Upper lobe of right lung (tissue), 1 donor: ENCODE measurements at places on chromosomes 5 and 9. TPM values are rescaled to one million over a fixed set of nuclear protein-coding genes. Genes with fewer than 3 reads are reported as not detected.
A peak's percentile ranks its signal among the peaks of the same experiment; 100 is the strongest.

DNA sequence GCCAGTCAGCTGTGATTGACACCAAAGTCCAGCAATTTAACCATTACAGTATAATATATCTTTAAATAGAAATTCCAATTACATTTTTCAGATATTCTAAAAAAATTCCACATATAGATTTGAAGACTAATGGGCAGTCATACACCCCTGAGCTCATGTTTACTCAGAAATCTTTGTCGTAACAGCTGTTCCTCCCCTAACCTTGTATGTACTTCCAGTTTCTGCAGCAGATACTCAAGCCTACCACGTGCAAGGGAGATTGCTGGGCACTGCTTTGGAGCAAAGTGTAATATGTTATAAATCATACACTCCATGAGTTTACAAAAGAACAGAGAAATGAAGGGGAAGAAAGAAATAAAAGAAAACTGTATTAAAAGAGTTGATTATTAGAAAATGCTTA lies 241.2 kb downstream of the TRIM32 start:
- H3K4me1 ChIP-seq = no peaks in the 10 kb centered on the region
- no peaks in the 10 kb centered on the region for H3K36me3 ChIP-seq
- DNase-seq = no peak
- no peak overlapping the region for H3K27ac ChIP-seq

GRCh38 chr9:78006734-78007133 lies 24.9 kb downstream of the GNAQ start:
- no peaks in the 10 kb centered on the region for H3K27me3 ChIP-seq
- no peak overlapping the region for H3K4me3 ChIP-seq
- no peaks in the 10 kb centered on the region for H3K36me3 ChIP-seq
- H3K27ac ChIP-seq = no peak overlapping the region
- DNase-seq = no peak

GRCh38 chr5:74971947-74972460 lies 80.4 kb downstream of the GCNT4 start:
- H3K4me3 ChIP-seq = no peak overlapping the region
- DNase-seq = no peak
- no peaks in the 10 kb centered on the region for H3K4me1 ChIP-seq

GRCh38 chr5:105150323-105150722 lies 1587.7 kb upstream of the NUDT12 start:
- no peak overlapping the region for H3K27ac ChIP-seq
- no peak for DNase-seq
- no peaks in the 10 kb centered on the region for H3K36me3 ChIP-seq
- no peak overlapping the region for H3K4me3 ChIP-seq
- H3K4me1 ChIP-seq = no peaks in the 10 kb centered on the region

- H3K27ac ChIP-seq = no peak overlapping the region
- no peaks in the 10 kb centered on the region for H3K36me3 ChIP-seq
- H3K27me3 ChIP-seq = peaks cover 13% of the 10 kb centered on the region
- no peak overlapping the region for H3K4me3 ChIP-seq
- H3K4me1 ChIP-seq = no peaks in the 10 kb centered on the region
Measured at GRCh38 chr9:123365287-123365880, 9.4 kb downstream of the CRB2 start.

DNA sequence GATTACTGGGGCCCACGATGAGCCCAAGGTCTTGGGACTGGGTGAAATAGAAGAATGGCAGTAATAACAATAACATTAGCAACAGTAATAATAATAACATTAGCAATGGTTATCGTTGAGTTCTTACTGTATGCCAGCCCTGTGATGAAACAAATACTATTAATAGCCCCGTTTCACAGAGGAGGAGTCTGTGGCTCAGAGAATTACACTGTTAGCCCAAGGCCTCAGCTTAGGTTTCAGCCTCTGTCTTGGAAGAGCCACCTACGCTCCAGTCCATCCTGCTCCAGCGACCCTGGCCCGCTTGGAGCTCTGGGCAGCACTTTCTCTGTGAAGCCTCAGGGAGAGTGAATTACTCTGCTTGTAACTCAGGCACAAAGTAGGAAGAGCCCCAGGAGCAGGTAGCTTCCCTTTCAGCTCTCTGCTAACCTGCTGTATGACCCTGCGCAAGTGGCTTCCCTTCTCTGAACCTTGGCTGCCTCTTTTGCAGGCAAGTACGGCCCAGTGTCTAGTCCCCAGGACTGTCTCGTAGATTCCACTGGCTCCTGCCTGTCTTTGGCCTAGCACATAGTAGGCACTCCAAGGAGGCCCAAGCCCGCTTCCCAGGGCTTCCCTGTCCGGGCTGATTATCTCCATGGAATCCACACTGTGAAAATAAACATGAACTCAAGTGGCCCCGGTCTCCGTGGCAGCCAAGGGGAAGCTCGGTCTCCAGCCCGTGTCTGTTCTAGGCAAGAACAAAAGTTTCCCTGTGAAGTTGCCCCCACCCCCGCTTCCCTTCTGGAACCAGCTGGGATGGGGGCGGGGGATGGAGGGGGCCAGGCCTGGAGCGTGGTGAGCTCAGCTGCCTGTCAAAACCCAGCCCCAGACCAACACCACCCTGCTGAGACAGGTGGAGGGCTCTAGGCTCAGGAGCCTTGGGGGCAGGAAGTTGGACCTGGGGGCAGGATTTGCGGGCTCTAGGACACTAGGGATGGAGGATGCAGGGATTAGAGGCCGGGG lies 26.2 kb upstream of the LMX1B start:
- H3K4me3 ChIP-seq = no peak overlapping the region
- H3K27ac ChIP-seq = no peak overlapping the region
- no peaks in the 10 kb centered on the region for H3K4me1 ChIP-seq
- no peaks in the 10 kb centered on the region for H3K36me3 ChIP-seq

DNA sequence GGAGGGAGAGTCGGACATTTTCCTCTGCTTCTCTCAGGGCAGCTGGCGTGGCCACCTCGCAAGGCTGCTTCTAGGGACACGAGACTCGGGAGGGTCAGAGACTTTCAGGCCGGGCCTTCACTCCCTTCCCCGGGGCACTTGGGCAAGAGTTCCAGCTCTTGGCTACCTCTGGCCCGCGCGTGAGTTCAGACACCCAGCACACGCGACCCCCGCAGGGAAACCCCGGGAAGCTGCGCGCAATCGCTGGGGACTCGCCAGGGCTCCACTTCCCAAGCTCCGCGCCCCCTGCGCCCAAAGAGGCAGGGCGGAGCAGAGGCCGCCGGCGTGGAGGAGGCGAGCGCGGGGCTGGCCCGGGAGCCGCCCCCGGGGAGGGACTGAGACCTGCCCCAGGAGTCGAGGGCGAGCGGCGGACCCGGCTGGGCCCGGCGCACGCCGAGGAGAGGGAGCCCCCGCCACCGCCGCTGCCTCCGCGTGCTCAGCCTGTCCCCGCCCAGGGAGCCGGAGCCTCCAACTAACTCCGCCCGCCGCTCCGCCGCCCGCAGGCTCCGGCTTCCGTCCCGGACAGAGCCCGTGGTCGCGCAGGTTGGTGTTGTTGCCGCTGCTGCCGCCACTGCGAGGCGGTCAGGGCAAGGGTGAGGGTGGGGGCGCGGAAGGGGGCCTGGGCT lies at the start of gene PAM:
Gene PAM, plus strand, starts transcription at position 539 of the 665 bp plus-strand sequence. CDS start 110,891 bp downstream, outside the sequence.
- DNase-seq = peak; percentile 92
- H3K27me3 ChIP-seq = no peaks in the 10 kb centered on the region
- H3K4me1 ChIP-seq = peaks cover 17% of the 10 kb centered on the region
- peak within 1 kb of the TSS; percentile 83 for H3K4me3 ChIP-seq
- peak within 1 kb of the TSS; percentile 84 for H3K27ac ChIP-seq

DNA sequence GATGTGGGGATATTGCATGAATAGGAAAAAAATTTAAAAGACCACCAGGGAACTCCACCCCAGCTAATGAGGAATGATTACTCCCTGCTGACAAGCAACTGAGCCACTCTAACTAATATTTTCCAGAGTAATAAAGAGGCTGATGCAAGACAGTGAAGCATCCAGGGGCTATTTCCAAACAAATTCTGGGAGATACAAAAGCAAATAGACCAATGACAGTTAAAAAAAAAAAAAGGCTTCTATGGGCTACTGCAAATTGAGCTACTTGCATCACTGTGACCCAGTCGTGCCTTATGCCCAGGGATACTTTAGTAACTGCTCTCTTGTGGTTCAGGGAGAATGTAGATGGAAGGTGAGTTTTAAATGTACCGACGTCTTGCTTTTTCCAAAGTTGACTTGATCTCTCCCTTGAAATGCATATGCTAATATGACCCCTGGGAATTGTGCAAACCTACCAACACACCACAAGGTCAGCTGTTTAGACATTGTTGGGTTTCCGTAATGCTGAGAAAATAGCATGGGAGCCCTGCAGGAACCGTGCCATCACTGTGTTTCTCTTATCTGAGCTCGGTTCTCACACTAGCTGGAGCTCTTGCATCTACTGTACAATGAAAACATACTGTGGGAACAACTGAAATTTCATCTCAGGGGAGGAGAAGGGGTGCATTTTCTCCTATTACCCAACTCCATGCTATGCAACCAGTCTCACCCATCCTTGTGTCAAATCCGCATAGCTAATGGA lies 250.6 kb upstream of the MAP3K1 start:
- no peaks in the 10 kb centered on the region for H3K36me3 ChIP-seq
- H3K27ac ChIP-seq = no peak overlapping the region
- H3K4me1 ChIP-seq = peaks cover 14% of the 10 kb centered on the region
- no peak overlapping the region for H3K4me3 ChIP-seq

DNA sequence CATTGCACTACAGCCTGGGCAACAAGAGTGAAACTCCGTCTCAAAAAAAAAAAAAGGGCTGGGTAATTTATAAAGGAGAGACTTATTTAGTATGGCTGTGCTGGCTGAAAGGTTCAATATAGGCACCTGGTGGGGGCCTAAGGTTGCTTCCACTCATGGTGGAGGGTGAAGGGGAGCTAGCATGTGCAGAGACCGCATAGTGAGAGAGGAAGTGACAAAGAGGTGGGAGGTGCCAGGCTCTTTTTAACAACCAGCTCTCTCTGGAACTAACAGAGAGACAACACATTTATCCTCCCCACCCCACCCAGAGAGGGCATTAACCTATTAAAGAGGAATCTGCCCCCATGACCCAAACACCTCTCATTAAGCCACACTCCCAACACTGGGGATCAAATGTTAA lies 28.9 kb upstream of the SERINC5 start:
- DNase-seq = no peak
- H3K36me3 ChIP-seq = no peaks in the 10 kb centered on the region
- H3K4me3 ChIP-seq = no peak overlapping the region
- no peaks in the 10 kb centered on the region for H3K27me3 ChIP-seq
- H3K27ac ChIP-seq = no peak overlapping the region

- H3K36me3 ChIP-seq = no peaks in the 10 kb centered on the region
- H3K4me3 ChIP-seq = no peak overlapping the region
- H3K27ac ChIP-seq = no peak overlapping the region
- H3K27me3 ChIP-seq = no peaks in the 10 kb centered on the region
- DNase-seq = no peak
Measured at GRCh38 chr5:125695996-125696655, 727.1 kb upstream of the GRAMD2B start.

DNA sequence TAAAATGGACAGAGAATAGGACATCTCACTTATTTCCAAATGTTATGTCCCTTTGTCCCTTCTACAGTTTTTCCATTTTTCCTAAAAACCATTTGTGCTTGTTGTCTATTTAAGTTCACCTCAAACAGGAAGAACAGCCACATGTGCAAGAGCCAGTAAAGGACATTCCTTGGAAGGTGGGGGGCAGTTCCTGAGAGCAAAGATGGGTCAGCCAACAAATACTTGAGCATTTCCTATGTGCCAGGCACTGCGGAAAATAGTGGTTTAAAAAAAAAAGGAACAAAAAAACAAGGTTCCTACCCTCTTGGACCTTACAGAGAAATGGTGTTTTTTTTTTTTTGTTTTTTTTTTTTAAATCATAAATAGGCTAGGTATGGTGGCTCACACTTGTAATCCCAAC lies 26.8 kb downstream of the ANP32B start:
- H3K27ac ChIP-seq = no peak overlapping the region
- peaks cover 14% of the 10 kb centered on the region for H3K4me1 ChIP-seq
- H3K27me3 ChIP-seq = no peaks in the 10 kb centered on the region
- H3K36me3 ChIP-seq = peaks cover 90% of the 10 kb centered on the region
- no peak for DNase-seq

- H3K27ac ChIP-seq = no peak overlapping the region
- H3K4me3 ChIP-seq = no peak overlapping the region
- H3K36me3 ChIP-seq = peaks cover 82% of the 10 kb centered on the region
- H3K27me3 ChIP-seq = no peaks in the 10 kb centered on the region
- H3K4me1 ChIP-seq = peaks cover 3% of the 10 kb centered on the region
- no peak for DNase-seq
Measured at GRCh38 chr9:131585375-131585774, 40.1 kb downstream of the PRRT1B start.

DNA sequence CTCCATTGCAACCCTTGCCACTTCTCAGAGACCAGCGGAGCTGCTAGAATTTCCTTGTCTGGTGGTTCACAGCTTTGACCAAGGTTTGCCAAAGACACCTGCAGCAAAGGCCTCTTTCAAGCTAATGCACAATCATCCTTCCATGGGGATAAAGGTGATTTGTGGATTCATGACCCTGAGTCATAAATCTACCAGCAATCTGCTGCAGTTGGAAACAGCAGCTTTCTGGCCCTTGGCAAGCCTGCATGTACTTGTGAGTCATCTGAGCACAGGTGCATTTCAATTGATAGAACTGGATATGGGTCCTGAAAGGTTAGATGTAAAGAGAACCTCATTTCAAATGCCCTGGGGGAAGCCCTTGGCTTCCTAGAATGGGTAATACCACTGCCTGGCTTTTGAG lies 21.6 kb upstream of the TCF7 start:
- no peaks in the 10 kb centered on the region for H3K36me3 ChIP-seq
- no peak for DNase-seq

DNA sequence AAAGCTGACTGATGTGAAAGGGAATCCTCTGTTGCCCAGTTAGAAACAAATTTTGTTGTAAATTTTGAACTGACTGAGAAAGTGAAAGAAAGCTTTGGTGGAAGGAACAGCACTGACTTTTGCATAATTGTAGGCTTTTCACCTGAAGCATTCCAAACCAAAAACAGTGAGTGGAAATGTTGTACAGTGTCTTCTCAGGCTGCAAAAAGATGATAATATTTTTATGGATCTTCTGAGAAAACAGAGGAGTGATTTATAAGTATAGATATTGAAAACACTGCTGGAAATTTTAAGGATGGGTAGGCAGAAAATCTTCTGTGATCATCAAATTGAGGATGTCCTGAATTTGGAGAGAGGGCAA lies 40.0 kb downstream of the LURAP1L start:
- peaks cover 44% of the 10 kb centered on the region for H3K4me1 ChIP-seq
- no peaks in the 10 kb centered on the region for H3K36me3 ChIP-seq
- H3K4me3 ChIP-seq = no peak overlapping the region
- peak overlapping the region; percentile 56 for H3K27ac ChIP-seq
- no peaks in the 10 kb centered on the region for H3K27me3 ChIP-seq
- no peak for DNase-seq

GRCh38 chr9:71941998-71942567 lies 30.6 kb downstream of the C9orf85 start:
- no peaks in the 10 kb centered on the region for H3K27me3 ChIP-seq
- no peak for DNase-seq
- H3K27ac ChIP-seq = no peak overlapping the region
- no peaks in the 10 kb centered on the region for H3K4me1 ChIP-seq
- no peaks in the 10 kb centered on the region for H3K36me3 ChIP-seq

Gene FKTN
- 10.8 TPM for total RNA-seq

Gene ADAM19
- 10.6 TPM for total RNA-seq

Gene PCDH1
- 66.6 TPM for total RNA-seq

Gene P4HA2
- total RNA-seq = 79.0 TPM

Gene LURAP1L
- total RNA-seq = 32.3 TPM
